ENCODE measurements at places on chromosomes 7 and 10.
A peak's percentile ranks its signal among the peaks of the same experiment; 100 is the strongest.

DNA sequence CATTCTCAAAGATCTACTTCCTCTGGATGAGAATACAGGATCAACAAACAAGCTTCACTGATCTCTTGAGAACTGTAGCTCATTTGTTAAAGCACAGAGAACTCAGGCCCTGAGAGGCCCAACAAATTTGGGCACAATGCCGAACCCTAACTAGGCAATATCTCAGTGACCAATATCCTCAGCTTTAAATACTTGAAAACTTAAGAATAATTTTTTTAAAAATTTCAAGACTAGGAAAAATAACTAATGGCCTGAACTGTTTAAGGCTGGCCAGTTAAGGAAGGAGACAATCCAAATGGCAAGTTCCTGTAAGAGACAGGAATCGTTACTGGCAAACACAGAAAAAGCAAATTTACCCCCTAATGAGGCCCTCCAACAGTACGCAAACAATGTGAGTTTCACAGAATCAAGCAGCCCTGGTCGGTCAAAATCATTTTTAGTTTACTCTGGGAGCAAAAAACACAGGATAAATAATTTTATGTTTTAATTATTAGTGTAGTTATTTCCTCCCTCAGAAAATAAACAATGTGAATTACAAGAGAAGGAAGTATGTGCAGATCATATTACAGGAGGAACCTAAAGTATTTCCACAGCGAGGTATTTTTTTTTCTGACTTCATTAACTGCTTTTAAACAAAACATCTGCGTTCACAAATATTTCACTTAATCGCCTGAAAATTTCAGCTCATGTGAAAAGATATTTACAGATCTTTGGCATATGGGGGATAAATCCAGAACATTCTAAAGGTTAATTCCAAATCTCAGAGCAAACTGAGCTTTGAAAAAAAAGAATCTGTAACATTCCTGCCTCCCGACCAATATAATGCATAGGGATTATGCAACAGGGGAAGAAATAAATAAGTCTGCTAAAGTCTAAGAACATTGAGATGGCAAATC, 39.5 kb downstream of the NT5C2 start:
- peak; percentile 25 for DNase-seq

DNA sequence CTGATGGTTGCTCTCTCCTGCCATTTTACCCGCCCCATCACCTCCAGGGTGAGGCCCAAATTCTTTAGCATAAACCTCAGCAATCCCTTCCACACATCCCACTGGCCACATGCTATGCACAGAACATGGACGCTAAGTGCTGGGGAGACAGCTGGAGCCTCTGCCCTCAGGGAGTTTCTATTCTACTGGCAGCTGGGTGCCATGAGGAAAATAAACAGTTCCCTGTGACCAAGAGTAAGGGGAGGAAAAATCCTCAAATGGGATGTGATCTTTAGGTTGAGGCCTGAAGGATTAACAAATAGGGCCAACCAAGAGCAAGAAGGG, 1.2 kb downstream of the PARP12 start:
- no peak for DNase-seq

DNA sequence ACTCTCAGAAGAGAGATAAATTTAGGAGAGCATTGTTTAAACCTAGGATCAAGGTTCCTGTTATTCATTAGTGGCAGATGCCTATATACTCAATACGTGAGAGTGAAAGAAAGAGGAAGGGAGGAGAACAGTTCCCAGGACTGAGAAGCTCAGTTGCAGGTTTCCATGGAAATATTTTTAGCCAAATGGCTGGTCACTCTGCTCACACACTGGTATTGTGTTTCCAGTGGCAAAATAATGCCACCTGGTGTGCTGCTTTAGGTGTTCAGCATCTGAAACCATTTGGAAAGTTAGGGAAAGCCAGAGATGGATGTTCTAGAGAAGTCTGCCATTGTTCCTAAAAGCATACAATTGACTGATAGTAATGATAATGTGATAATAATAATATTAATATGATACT, 827.7 kb downstream of the SORCS3 start:
- DNase-seq, result no peak

DNA sequence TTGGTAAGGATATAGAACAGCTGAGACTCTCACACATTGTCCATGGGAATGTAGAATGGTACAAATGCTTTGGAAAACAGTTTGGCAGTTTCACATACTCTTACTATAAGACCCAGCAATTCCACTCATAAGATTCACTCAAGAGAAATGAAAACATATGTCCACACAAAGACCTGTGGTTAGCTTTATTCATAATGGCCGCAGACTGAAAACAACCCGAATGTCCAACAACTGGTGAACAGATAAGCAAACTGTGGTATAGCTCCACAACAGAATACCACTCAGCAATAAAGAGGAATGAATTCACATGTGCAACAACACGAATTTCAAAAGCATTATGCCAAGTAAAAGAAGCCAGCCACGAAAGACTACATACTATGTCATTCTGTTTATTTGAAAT, 33.5 kb upstream of the CUL1 start:
- no peak for DNase-seq

DNA sequence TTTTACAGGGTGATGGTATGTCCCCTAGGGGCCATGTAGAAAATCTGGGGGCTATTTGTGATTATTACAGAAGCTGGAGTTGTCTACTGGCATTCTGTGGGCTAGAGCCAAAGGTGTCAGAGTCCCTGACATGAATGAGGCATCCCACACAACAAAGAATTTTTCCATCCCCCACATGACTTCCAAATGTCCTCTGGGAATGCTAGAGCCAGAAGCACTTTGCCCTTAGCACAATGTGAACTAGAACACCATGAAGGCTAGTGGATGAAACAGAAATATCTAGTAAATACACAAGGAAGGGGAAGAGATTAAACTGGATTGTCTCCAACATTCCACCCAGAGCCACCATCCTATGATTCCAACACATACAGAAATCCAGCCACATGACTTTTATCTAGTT, 46.9 kb downstream of the FAM13C start:
- DNase-seq, result no peak

DNA sequence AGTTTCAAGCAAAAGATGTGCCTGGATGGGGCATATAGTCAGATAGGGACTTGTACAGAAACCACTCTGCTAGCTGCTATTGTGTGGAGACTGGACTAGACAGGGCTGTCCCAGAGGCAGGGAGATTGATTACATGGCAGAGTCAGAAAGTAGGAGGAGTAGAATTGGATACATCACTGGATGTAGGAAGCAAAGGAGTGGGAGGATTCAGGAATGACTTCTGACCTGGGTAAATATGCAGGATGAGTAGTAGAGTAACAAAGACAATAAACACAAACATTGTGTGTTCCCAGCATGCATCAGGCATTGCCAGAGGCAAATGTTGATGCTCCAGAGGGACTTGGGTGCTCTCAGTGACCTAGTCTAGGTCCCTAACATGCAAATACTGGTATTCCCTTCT, 30.9 kb upstream of the MAT1A start:
- DNase-seq, result no peak

DNA sequence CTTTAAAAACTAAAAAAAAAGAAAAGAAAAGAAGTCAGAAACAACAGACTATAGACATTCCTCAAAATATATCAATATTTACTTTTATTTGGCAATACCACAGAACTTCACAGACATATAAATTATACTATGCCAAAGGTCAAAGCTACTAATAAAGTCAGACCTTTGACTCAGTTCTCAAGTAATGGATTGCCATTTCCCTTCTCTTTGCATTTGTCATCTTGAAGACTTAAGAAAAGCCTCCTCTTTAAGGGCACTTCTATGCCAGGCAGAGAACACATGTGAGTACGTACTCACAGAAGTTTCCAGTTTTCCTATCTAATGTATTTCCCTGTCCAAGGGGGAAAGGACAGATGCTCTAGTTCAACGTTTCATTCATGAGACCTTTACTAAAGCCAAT, 37.6 kb downstream of the TNPO3 start:
- no peak for DNase-seq

DNA sequence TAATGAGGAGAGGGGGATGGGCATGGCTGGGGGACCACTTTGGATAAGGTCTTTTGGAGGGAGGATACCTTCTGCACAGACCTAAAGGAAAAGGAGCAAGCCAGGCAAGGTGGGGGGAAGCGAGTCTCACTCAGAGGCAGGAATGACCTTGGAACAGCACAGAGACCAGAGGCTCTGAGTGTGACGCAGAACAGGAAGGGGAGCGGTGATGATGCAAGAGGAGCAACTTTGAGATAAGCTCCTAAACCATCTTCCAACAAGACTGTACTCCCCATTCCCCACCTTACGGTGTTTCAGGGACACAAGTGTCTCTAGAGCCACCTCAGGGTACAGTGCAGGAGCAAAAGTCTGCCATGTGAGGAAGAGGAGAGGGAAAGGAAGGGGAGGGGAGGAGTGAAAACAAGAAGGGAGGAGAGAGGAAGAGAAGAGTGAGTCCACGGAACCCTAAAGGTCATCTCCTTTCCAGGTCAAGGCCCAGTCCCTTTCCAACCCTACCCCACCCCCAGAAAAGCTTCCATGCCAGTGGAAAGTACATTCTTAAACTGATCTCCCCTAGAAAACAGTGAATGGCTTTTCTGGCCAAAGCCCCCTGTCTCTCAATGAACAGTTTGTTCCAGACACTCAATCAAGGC, 54.1 kb downstream of the JAZF1 start:
- DNase-seq, result no peak

- peak; percentile 86 for DNase-seq
These were observed 5.1 kb downstream of the UNC5B start for GRCh38 chr10:71217266-71218045.

- DNase-seq, result no peak
These were observed 168.0 kb downstream of the ZNF438 start for GRCh38 chr10:30863516-30864210.

DNA sequence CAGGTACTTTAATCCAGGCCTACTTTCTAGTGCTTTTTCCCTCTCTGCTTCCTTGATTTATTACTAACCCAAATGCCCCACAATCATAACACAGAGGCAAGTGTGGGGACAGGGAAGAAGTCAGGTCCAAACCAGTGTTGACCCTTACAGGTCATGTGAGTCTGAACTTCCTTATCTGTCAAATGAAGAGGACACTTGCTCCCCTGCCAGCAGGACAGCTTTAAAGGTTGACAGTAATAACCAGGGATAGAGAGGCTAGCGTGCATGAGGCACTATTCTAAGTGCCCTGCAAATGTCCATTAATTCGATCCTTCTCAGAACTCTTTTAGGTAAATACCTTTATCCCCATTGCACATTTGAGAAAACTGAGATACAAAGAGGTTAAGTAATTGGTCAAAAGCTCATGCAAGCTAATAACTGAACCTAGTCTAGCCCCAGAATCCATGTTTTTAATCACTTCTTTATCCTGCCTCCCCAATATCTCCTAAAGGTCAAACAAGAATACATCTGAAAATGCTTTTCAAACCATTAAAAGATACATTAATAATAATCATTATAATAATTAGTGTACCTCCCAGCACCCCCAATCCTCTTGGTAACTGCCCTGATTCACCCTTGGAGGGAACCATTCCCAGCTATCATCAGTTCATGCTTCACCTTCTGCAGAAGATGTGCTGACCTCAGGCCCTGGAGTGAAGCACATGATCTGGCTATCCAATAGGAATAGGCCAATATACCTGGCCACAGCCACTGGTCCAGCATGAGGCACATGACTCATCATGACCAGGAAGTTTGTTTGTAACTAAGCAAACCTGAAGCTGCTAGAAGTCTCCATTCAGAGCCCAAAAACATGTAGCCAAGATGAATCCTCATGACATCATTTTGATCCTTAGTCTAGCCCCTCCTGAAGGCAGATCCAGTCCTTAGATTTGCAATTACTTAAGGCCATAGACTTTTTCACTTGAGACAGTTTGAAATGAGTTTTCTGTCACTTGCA, 40.7 kb downstream of the SGMS1 start:
- no peak for DNase-seq

DNA sequence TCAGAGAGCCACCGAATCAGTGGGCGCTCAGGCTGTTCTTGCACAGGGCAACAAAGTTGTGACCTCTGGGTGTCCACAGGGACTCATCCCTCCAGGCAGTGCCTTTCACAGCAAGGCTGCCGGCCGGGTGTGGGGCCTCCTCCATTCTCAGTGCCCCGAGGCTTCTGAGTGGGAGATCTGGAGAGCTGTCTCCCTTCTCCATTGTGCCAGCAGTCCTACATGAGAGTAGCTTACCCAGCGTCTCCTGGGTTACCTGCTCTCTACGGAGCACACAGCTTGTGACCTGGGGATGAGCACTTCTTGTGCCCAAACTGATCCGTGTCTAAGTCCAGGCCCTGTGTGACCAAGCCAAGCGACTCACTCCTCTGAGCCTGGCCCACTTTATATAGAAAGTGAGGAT, 240.9 kb upstream of the GRB10 start:
- no peak for DNase-seq

DNA sequence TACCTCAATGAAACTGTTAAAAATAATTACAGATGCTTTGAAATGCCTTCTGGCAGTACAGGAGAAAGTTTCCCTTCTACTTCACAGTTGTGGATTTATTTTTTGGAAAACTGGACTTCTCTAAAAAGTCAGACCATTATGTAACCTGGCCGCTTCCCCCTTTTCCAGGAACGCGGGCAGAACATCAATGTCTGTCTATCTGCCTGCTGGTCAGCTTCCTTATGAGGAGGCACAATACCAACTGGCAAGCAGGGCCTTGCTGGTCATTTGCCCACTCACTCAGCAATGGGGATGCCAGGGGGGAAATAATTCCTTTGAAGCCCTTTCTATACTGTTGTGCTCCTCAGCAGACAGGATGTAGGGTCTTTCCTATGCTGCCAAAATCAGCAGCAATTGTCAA, 22.5 kb upstream of the ADRB1 start:
- DNase-seq, result no peak

DNA sequence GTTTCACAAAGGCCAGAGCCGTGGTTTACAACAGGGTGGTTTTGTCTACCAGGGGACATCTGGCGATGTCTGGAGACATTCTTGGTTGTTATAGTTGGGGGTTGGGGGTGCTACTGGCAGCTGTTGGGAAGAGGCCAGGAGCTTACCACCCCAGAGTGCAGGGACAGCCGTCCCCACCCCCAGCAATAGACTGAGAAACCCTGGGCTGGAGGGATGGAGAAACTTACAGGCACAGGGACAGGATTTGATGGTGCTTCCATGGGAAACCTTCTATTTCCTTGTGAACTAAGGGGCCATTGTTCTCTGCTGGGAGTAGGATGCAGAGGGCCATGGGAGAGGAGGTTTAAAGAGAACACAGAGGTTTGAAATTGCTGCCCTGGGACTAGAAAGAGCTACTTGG, 10.9 kb downstream of the ADCK2 start:
- DNase-seq, result no peak

GRCh38 chr7:120645966-120646365, 212.0 kb downstream of the TSPAN12 start:
- no peak for DNase-seq

- no peak for DNase-seq
These were observed 3.4 kb downstream of the LRRC27 start for GRCh38 chr10:132335189-132336063.

DNA sequence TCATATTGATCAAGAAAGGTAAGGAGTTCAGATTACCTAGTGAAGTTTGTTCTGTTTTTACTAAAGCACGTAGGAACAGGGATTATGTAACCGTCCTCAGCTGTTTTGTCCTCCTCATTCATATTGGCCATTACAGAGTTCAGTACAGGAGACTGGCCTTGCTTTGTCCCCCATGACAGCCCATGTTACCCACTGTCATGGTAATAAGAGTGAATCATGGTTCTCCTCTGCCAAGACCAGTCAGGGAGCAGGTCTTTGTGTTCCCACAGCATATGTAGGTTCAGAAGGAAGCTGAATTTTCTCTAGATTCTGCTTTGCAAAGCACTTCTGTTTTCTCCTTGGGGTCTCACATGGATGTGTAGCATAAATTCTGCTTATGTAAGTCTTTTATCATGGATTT, 106.2 kb upstream of the GPR141 start:
- DNase-seq, result no peak

GRCh38 chr10:132452216-132452650, 55.2 kb downstream of the PWWP2B start:
- no peak for DNase-seq

- no peak for DNase-seq
These were observed 41.3 kb upstream of the GGCT start for GRCh38 chr7:30545791-30546555.
